ENCODE measurements at places on chromosomes 3 and 15.

DNA sequence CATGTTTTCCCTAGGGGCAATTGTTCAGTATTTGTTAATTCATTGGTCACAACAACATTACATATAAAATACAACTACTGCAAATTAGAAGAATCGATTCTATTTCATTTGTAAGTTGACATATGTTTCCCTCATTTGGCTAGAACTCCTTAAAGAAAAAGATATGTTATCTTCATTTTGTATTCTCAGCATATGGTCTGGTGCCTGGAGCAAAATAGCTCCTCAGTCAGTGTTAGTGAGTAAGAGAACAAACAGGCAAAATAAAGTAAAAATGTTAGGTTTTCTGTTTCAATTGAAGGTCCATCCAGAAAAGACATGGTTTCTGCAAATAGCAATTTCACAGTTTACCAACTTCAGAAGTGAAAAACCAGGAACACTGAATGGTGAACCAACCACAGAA, 1343.1 kb downstream of the ROBO1 start:
- no peak for DNase-seq

DNA sequence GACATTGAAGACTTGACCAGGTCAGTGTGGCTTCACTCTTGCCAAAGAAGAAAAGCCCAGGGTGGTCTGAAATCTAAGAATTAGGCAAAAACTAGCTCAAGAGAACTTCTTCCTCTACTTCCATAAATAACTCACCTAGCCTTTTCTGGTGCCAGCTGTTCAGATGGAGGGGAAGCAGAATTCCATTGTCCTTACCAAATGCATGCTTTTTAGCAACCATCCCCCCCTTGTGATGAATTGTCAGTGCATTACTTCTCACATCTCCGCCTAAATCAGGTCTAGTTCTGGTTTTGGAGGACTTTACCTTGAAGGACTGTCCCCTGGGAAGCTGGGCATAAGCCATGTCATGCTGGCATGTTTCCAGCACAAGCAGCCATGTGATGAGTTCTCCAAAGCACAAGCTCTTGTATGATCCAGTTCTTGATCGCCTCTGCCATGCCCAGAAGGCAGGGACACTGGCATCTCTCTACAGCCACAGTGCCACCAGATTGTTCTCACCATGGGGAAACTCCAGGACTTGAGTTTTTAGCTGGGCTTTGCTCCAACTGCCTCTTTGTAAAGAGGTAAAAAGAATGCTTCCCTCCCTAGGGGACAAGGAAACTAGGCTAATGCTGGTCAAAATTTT, 96.4 kb upstream of the IL12A start:
- DNase-seq = no peak

GRCh38 chr3:5796541-5796940, 609.0 kb downstream of the EDEM1 start:
- DNase-seq = no peak

DNA sequence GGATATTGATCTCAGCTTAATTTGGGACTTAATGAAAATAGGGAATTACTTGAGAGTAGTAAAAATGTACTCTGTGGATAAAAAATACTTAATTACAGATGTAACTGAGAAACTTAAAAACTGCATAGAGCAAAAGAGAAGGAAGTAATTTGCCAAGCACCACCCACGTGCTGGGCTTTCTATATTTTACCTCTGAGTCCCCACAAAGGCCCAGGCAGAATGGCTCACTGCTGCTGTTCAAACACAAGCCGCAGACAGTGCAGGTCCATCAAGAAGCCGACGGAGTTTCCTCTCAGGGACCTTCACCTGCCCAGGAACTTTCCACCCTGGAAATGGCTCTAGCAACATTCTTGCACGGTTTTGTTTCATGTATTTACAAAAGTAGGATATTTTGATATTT, 77.2 kb upstream of the TRPM1 start:
- no peak for DNase-seq

- DNase-seq = peak; percentile 75
Observed at GRCh38 chr3:136787349-136787748, 31.6 kb upstream of the SLC35G2 start.

- no peak for DNase-seq
Observed at GRCh38 chr3:160981217-160981938, 123.8 kb downstream of the B3GALNT1 start.

- no peak for DNase-seq
Observed at GRCh38 chr15:29130951-29131839, 138.4 kb downstream of the NSMCE3 start.

GRCh38 chr15:57605491-57605890, 13.8 kb downstream of the MYZAP start:
- DNase-seq = no peak

GRCh38 chr3:197794115-197794514, 3.1 kb downstream of the LRCH3 start:
- no peak for DNase-seq

DNA sequence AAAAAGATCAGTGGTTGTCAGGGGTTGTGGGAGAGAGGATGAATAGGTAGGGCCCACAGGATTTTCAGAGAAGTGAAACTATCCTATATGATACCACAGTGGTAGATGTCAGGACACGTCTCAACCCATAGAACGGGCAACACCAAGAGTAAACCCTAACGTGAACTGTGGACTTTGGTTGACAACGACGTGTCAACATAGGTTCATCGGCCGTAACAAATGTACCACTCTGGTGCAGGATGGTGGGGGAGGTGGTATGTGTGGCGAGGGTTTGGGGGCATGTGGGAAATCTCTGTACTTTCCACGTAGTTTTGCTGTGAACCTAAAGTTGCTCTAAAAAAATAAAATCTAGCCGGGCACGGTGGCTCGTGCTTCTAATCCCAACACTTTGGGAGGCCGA, 13.0 kb upstream of the PIGZ start:
- DNase-seq = no peak

- no peak for DNase-seq
Observed at GRCh38 chr15:93362203-93362602, 273.2 kb upstream of the RGMA start.

GRCh38 chr15:41125931-41126642, 10.0 kb upstream of the INO80 start:
- DNase-seq = peak; percentile 46

- no peak for DNase-seq
Observed at GRCh38 chr3:3907023-3907422, 107.8 kb downstream of the LRRN1 start.

- no peak for DNase-seq
Observed at GRCh38 chr15:58535894-58536293, 104.1 kb downstream of the LIPC start.

GRCh38 chr3:5348229-5348902, 160.9 kb downstream of the EDEM1 start:
- DNase-seq = no peak

- DNase-seq = no peak
Observed at GRCh38 chr3:30770387-30770786, 124.1 kb downstream of the GADL1 start.

GRCh38 chr3:156685198-156685597, 10.8 kb downstream of the TIPARP start:
- no peak for DNase-seq

GRCh38 chr3:121956363-121956762, 62.2 kb downstream of the SLC15A2 start:
- DNase-seq = no peak

GRCh38 chr3:57852896-57853295, 96.8 kb downstream of the SLMAP start:
- DNase-seq = no peak

DNA sequence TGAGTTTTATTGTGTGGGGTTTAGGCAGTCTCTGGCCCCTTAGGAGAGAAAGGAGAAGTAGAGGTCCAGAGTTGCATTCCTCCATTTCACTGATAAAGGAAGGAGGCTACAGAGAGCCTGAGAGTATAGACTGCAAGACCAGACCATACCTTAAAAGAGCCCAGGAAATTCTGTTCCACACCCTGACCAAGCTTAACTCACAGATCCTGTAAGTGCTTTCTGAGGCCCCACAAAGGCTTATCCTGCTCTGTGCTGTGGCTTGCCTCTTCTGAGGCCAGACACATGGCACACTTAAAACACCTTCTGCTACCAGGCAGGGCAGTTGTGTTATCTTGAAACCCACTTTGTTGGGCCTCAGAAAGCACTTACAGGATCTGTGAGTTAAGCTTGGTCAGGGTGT, 39.2 kb upstream of the LEKR1 start:
- no peak for DNase-seq

GRCh38 chr3:57805674-57806073, 49.6 kb downstream of the SLMAP start:
- no peak for DNase-seq

DNA sequence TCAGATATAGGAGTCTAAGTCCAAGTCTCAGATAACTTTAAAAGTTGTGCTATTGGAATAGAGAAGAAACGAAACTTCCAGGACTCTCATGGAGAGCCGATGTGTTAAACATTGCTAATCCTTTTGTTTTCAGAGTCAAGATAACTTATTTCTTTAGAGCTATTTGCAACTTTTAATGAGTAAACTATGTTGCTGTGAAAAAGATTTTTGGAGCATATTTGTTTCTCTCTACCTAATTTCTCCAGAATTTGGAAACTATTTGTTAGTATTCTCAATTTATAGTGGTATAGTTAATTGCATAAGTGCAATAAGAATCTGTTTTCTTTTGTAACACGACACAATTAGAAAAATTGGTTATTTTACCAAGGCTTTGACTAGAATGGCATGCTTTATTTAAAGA, 588.9 kb downstream of the NTRK3 start:
- no peak for DNase-seq

DNA sequence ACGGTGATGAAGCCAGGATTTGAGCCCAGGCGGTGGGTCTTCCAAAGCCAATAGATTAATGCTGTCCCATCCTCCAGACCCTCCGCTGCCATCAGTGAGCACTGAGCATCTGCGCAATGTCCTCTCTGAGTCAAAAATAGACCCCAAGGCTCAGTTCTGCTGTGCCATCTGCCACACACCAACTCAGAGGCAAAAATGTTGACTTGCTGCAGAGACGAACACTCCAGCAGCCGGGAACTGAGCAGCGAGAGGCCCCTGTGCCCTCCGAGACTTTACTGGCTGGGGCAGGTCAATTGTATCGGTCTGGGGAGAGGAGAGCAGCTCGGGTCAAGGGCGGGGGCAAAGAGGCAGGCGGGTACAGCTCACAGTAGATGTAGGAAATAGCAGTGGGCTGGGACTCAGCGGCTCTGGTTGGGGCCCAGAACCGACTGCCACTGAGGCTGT, 41.5 kb upstream of the ATP2B2 start:
- no peak for DNase-seq

DNA sequence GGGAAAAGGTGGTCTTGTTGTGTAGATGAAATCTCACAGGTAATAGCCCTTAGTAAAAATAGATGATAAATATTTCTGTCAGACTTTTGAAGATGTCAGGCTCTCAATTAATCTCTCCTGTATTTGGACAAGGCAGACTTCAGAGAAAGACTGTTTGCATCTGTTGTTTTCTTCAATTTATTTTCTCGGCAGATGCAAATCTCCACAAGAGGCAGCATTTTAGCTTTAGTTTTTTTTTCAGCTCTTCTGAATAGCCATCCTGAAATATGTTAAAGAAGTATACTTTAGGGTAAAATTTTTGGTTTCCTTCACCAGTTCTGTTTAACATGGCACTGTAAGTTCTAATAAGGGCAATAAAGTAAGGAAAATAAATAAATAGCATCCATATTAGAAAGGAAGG, 685.1 kb downstream of the SI start:
- no peak for DNase-seq

GRCh38 chr3:25478211-25478757, 50.2 kb downstream of the RARB start:
- DNase-seq = no peak

DNA sequence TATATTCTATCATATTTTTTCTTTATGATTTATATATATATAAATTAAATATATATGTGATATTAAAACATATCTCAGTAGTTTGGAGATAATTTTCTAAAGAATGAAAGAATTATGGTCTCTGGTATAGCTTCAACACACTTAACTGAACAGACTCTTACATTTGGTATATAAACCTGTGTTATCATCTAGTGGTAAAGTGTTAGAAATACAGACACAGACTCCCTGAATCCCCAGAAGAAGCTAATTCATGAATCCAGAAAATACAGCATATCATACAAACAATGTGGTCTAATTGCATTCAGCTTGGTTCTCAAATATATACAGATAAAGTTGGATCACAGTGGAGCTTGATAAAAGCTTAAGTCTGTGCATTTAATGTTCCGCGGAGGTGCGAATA, 1100.4 kb downstream of the ROBO2 start:
- no peak for DNase-seq

- DNase-seq = peak; percentile 7
Observed at GRCh38 chr3:62529230-62529629, 155.9 kb upstream of the FEZF2 start.

DNA sequence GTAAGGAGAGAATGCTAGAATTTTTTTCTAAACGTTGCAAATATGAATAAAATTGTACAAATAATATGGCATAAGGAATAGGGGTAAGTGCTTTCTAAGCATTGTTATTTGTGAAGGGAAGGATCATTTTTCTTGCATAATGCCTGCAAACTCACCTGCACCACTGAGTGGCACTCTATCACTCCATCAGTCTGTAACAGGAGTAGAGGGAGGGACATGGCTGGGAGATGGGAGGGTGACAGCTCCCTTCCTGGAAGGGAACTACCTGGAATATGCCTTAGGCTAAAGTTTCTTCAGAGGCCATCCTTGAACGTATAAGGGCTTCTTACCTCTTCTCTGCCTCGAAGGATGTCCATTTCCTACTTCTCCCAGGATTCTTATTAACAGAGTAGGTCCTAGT, 3.0 kb downstream of the NAALADL2 start:
- no peak for DNase-seq
